ENCODE measurements at places on chromosomes 7 and 10.

- no peak for DNase-seq
Observed at GRCh38 chr10:70715853-70716795, 43.8 kb downstream of the ADAMTS14 start.

- DNase-seq, result no peak
Observed at GRCh38 chr10:116216676-116217075, 56.3 kb downstream of the GFRA1 start.

DNA sequence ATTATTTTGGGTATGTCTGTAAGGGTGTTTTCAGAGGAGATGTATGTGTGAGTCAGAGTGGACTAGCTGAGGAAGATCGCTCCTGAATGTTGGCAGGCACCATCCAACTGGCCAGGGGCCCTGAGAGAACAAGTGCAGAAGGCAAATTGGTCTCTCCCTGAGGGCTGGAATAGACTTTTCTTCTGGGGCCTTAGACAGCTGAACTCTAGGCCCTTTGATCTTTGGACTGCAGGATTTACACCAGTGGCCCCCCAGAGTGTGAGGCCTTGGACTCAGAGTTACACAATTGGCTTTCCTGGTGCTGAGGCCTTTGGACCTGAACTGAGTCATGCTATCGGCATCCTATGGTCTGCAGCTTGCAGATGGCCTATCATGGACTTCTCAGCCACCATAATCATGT lies 217.2 kb downstream of the REEP3 start:
- DNase-seq, result no peak

GRCh38 chr10:24272374-24272773 lies 63.4 kb downstream of the KIAA1217 start:
- DNase-seq, result no peak

DNA sequence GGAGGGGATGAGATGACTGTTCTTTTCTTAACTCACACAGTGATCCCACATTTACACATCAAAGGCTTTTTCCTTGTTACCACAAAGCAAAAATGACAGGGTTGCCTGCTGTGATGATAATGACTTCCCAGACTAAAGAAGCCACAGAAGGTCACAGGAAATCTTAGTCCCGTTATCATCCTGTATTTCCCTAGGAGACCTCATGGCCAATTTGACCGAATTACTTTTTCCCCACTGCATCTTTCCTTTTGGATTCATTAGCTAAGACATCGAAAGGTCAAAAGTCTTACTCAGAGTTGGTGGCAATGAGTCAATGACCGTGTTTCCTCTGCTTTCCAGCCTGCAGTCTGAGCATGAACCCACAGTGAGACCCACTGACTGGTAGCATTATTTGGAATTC lies 130.1 kb upstream of the INHBA start:
- no peak for DNase-seq

GRCh38 chr10:127998501-127999144 lies 91.7 kb downstream of the PTPRE start:
- no peak for DNase-seq

DNA sequence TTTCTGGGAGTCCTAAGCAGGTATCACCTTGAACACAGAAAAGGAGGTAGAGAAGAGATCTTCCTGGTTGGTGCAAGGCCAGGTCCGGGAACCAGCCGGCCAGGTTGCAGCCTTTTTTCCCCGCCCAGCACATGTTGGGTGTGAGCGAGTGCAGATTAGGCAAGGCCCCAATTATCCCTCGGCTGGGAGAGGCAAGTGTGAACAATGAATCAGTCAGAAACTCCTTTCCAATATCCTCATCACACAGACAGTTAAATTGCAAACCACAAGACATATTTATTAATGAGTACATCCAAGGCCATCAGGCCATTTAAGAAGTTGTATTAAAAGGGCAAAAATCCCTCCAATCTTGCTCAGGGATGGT lies 115.0 kb upstream of the AFAP1L2 start:
- DNase-seq, result no peak

GRCh38 chr7:47045207-47046051 lies 536.5 kb downstream of the TNS3 start:
- DNase-seq, result no peak

DNA sequence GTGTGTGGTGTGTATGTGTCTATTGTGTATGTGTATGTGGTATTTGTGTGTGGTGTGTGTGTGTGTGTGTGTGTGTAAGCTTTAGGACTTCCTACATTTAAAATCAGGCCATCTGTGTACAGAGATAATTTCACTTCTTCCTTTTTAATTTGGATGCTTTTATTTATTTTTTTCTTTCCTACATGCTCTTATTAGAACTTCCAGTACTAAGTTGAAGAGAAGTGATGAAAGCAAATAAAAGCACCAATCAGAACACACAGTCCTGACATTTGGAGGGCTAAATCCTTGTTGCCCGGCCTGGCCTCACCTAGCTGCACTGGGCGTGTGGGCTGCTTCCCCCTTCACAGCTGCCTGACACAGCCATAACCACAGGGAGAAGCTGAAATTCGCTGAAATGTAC lies 3.8 kb upstream of the MRC1 start:
- no peak for DNase-seq

- no peak for DNase-seq
Observed at GRCh38 chr10:88660598-88660884, 3.7 kb upstream of the LIPF start.

DNA sequence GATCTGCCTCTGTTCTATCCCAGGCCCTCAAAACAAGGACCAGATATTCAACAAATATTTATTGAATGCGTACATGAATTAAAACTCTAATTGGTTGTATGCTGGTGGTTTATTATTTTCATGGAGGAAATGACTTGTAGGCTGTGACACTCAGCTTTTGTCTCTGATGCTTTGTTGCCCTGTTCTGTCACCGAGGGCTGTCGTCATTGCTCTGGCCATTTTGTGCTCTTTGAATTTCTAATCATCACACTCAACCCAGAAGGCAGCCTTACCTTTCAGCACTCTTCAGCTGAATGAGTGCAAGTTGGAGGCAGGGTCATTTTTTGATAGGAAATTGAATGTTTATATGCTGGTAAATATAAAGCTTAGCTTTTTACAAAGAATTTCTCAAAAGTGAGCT lies 14.5 kb downstream of the SRGN start:
- DNase-seq, result no peak

DNA sequence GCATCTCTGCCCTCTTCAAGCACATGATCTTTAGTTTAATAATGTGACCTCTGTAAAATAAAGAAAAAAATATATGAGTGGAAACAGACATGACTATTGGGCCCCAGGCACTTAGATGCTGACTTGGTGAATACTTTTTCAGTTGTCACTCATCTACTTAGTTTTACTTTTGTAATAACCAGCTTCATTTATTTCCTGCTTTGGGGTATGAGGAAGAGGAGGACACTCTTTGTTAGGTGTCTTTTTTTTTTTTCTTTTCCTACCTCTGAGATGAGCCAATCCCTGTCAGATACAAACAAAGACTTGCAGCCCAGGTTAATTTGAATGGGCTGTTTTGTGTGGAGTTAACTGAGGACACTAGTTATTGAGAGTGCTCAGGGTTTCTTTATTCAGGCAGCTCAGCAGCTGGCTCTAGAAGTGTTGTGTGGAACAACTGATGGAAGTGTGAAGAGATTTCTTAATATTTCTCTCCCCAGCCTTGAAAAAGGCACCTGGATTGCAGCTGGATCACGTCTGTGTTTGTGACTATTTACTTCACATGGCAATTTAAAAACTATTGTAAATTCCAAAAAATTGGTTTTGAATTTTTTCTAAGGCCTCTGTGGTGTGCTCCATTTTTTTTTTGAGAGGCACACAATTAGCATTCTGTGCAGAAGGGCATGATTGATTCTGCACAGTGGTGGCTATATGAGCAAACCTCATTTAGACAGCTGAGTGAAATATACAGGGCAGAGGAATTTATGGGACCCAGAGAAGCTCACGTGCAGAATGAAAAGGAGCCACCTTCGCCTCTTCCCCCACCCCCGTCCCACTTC lies 333.8 kb downstream of the LRMDA start:
- no peak for DNase-seq

DNA sequence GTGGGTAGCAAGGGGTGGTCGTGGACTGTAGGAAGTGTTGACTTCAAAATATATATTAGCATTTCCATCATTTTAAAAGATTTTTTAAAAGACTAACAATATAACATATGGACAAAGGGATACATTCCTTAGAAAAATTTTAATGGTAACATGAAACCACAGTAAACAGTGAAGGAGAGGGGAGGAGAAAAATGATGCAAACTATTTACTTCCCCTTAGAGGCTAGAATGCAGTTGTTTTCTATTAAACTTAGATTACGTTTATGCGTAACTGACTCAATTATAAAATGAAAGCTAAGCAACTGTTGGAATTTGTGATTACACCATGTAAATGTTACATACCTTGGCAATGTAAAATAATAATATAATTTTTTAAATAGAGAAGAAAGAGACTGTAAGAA lies 41.3 kb downstream of the CALD1 start:
- DNase-seq, result no peak

DNA sequence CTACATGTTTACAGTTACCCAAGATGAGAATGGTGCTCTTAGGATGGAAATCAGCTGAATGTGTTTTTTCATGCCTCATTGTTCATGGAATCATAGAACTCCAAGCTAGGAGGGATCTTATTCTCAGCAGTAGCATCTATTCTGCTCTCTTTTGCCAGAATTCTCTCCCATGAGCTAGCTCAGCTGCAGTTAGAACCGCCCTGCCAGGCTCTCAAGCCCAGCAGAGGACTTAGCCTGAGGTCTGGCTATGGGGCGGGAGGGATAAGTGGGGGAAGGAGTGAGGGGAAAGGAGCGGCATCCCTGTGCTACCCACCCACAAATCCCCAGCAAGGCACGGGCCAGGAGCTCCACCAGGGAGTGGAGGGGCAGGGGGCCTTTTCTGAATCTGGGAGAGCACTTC lies 120.7 kb upstream of the PLXNA4 start:
- DNase-seq, result no peak

GRCh38 chr10:12797471-12798262 lies 203.8 kb downstream of the CCDC3 start:
- no peak for DNase-seq

GRCh38 chr7:920351-921070 lies 34.0 kb downstream of the ADAP1 start:
- peak; percentile 11 for DNase-seq

GRCh38 chr7:30867483-30867882 lies 44.2 kb upstream of the AQP1 start:
- no peak for DNase-seq

- no peak for DNase-seq
Observed at GRCh38 chr7:156095908-156096539, 283.8 kb upstream of the SHH start.

DNA sequence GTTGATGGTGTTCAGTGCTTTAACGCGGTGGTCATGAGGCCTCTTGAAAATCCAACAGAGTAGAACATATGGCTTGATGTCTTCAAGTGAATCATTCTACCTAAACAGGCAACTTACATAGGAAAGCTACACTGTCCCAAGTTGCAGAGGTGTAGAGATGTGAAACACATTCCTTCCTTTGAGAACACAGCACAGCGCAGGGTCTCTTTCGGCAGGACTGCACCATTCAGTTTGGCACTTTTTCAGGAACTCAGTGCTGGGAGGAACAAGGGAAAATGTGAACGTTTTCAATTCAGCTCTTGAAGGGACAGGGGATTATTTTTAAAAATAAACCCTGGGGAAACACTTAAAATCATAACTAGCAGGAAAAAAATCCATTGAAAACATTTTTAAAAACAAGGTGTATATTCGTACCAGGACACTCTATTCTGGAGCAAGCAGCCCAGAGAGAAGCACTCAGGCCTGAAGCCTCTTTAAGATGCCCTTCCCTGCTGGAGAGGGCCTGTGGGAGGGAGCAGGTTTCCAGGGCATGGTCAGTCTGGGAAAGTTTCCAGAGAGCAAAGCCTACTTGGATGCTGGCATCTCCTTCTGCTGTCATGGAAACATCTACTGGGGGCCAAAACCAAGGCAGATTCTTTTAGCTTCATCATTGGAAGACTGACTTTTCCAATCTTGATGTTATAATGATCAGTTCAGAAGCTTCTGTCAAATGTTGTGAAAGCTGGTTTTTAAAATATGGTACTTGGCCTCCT lies 60.4 kb upstream of the NPVF start:
- no peak for DNase-seq

GRCh38 chr10:132938472-132939339 lies 3.7 kb downstream of the CFAP46 start:
- peak; percentile 78 for DNase-seq

DNA sequence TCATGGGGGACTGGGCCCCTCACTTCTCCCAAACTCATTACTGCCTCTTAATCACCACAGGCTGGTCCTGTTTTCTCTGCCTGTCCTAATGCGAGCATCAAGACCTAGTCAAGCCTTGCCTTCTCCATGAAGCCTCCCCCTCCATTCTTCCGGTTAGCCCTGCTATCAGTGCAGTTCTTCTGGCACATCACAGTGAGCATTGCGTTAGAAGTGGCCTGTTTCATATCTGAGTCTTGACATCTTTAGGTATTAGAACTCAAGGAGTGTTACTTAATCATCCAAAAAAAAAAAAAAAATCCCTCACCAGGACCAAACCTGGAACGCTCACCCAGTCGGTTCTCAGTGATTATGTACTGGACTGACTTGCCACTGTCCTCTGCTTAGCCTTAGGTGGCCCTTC lies 17.4 kb downstream of the SNX10 start:
- DNase-seq, result no peak

DNA sequence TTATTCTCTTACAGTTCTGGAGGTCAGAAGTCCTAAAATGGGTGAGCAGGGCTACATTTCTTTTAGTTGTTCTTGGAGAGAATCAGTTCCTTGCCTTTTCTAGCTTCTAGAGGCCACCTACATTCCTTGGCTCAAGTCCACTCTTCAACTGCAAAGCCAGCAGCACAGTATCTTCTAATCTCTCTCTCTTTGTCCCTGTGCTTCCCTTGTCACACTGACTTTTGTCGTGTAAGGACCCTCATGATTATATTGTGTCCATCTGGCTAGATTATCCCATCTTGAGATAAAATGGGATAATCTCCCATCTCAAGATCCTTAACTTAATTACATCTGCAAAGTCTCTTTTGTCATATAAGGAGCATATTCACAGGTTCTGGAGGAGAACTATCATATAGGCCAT lies 359.0 kb downstream of the ADRA2A start:
- no peak for DNase-seq

DNA sequence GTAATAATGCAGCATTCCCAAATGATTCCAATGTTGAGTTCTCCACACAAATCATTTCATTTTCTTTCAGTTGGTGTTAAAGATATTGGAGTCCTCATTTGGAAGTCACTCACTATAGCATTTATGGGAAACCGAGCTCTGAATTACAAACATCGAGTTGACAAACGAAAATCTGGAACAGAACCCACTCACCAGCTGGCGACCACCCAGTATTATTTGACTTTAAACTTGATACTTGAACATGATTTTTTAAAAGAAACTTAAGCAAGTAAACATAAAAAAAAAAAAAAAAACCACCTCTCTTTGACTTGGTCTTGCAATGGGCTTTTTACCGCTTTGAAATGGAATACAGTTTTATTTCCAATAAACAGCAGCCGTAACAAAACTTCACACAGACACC lies 576.6 kb upstream of the C7orf33 start:
- no peak for DNase-seq

GRCh38 chr7:22121702-22122474 lies 176.2 kb upstream of the CDCA7L start:
- no peak for DNase-seq

DNA sequence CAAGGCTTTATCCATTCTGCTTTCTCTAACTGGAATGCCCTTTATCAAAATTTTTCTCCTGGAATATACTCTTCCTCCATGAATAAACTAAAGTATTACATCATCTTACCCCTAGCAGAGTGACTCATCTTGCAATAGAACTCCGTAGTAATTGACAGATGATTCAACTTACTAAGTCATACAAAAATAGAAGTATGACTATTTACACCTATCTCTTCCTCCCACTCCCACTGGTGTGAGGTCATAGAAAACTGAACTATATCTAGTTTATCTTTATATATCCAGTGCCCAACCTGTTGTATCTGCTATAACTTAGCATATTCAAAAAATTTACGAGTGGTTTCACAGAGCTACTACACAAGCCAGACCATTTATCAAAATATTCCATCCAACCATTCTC lies 26.1 kb downstream of the ABCB1 start:
- no peak for DNase-seq
